NCI-H2029 treated with DMSO at 0.1 percent for 48 hours (cell line): ENCODE measurements at places on chromosomes 4 and X.

DNA sequence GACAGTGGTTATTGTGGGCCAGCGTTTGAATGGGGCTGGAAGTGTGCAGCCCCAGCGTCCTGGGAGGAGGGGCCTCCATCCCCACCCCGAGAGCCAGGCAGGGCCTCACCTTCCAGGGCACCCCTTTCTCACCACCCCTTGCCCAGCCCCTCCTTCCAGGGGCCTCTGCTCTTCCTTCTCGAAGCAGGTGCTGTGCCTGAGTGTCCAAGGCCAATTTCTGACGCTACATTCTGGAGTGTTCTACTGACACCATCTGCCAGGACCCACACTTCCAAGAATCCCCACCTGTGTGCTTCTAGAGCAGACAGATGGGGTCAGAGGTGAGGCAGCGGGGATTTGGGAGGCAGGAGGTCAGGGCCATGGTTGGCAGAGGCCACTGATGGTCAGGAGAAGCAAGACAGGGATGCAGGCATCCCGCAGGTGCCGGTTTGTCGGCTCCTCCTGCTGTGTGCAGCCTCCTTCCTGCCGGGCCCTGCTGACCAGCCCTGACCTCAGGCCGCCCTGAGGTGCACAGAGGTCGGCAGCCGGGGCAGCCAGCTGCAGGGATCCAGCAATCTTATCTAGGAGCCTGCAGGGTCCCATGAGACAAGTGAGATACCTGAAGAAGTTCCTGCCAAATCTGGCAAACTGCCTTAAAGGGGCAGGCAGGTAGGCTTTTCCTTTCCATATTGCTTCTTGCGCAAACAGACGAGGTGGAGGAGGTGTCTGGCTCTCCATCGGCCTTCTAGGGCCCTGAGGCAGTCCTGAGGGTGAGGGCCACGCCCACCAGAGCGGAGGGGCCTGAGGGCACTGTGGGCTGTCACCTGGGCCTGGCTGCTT lies 18.8 kb downstream of the MSANTD1 start:
- DNase-seq = no peak

DNA sequence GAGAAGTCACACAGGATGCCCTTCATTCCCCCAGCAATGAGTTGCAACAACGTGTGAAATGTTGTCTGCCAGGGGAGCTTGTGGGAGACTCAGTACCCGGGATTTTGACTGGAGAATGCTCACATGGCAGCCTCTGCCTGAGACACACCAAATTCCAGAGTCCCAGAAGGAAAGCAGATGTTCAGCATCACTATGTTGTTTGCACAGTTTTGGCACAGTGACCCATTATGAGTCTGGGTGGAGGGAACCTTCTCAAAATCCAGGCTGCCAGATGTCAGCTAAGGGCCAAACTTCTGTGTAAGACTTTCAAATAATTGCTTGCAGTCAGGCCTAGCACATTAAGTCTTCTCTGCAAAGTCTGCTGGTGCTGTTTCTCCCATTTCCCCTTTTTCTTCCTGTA lies 1029.7 kb upstream of the TENM3 start:
- no peak for DNase-seq

DNA sequence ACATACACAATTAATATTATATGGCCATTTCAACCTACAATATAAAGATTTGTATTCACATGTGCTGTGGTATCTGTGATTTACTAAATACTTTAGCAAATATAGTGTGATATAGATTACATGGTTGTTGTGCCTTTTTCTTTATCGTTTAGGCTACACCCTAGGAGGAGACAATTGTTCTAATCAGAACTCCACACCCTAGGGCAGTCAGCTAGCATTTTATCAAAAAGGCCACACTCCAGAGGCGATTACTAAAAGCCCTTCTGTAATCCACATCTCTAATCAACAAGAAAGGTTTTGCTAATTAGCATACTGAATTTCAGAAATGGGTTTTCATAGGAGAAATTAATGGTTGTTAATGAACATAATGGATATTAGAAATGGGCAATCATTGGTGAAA lies 319.5 kb upstream of the NOCT start:
- no peak for DNase-seq

DNA sequence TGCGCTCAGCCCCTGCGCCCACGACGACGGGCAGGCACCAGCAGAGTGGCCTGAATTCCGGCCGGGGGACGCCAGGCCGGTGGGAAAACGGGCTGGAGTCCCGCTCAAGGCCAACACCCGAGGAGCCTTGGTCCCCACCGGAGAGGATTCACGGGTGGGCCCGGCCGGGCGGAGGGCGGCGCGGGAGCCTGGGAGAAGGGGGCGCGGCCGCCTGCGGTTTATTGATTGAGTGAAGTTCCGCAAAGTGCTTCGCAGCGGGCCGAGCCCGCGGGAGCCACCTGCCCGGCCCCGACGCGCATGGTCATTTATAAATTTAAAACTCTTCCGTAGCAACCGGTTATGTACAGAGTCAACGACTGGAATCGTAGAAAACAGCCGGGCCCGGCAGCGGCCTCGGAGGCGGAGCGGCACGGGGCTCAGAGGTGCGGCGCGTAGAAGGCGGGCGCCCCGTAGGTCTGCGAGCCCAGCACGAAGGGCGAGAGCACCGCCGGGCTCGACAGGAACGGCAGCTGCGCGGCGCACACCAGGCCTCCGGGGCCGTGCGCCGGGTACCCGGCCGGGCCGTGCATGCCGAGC lies 3.6 kb downstream of the NKX1-1 start:
- no peak for DNase-seq

GRCh38 chr4:65510976-65511375 lies 159.3 kb downstream of the EPHA5 start:
- no peak for DNase-seq

- DNase-seq = peak; percentile 15
Measured at GRCh38 chrX:56978172-56978571, 17.2 kb downstream of the SPIN3 start.

GRCh38 chrX:101290957-101291603 lies at the start of gene TAF7L:
TSS of gene TAF7L (minus strand) at chrX:101291334. CDS start at chrX:101287543, 3,791 bp downstream.
- DNase-seq = no peak

- no peak for DNase-seq
Measured at GRCh38 chr4:122632396-122633143, 11.7 kb upstream of the IL21 start.

DNA sequence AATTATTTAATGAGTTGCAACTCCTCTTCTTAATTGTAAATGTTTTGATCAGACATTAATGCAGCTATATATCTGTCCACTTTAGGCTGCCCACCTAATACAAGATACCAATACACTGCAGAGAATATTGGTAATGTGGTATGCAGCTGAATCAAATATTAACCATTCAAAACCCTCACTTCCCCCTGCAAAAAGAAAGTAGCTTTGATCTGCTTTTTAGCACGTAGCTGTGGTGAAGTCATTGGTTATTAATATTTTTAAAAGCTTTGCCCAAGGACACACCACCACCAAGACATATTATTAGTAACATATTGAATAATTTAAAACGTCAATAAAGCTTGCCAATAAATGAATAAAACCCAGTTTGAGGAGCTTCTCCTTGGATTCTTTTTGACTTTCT lies 28.6 kb upstream of the CYP2U1 start:
- no peak for DNase-seq

- DNase-seq = no peak
Measured at GRCh38 chrX:79367907-79368306, 773 bp upstream of the ITM2A start.
